ENCODE measurements at places on chromosomes 1 and 21.

- DNase-seq: no peak
Observed at GRCh38 chr21:24896735-24897124, 710.6 kb downstream of the MRPL39 start.

DNA sequence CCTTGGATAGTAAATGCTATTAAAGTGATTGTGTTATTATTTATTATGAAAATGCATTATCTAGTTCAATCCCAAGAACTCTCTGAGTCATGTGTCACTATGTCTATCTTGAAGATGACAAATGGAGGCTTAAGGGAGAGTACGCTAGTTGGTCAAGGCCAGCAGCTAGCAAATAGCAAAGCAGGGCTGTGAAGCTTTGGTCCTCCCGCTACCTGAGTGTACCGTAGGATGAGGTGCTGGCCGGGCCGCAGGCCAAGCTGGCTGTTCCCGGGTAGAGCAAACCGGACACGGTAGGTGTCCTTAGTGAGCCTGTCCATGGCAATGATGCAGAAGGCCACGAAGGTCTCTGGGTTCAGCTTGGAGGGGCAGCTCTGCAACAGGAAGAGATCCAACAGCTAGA lies 9.3 kb downstream of the CYB5RL start:
- no peak for DNase-seq

DNA sequence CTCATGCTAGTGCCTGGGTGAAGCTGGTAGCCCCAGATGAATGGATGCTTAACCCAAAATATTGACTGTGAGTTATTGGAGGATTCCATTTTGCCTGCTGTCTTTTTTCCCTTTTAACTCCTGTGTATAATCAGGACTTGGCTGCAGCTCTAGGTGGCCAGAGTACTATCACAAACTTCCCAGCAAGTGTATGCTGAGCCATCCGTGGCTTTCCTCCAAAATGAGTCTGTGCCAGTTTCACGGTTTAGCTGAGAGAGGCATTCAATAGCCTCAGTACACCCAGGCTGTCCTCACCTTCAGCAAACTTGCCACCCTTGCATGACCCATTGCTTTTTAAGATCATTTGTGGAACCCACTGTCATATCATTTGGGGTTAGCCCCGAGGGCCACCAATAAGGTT lies 5.3 kb upstream of the DPT start:
- DNase-seq: no peak

DNA sequence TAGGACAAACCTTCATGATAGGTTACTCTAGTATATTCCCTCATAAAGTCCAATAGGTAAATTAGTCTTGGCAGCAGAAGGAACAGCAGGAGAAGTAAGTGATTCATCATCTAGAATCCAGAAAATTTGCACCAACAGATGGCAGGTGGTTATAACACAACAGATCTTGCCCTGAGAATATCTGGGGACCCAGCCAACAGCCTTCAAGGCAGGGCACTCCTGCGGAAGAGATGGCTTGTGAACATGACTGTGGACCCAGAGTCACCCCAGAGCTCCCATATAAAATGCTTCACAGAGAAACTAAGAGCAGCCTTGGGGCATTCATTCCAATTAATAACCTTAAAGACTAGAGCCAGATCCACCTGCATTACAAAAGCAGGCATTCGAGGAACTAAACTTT lies 7.9 kb upstream of the PLA2G2C start:
- no peak for DNase-seq

GRCh38 chr1:184843732-184844495 lies 89.3 kb upstream of the EDEM3 start:
- no peak for DNase-seq

DNA sequence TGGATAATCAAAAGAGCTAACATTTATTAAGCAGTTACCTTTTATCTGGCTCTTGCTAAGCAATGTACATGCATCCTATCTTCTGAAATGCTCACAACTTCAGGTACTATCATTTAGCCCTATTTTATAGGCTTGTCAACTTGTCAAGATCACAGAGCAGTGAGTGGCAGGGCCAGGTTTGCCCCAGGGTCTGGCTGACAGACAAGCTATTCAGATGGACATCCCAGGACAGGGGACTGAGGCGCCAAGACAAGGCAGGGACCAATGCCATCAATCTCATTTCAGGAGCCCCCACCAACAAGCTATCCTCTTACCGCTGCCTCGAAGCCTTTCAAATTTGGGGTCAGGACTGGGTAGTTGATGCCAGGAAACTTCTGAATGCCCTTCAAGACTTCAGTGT lies 8.9 kb downstream of the HMGCL start:
- no peak for DNase-seq

- DNase-seq: no peak
Observed at GRCh38 chr1:28437264-28437923, 67.9 kb downstream of the PHACTR4 start.

DNA sequence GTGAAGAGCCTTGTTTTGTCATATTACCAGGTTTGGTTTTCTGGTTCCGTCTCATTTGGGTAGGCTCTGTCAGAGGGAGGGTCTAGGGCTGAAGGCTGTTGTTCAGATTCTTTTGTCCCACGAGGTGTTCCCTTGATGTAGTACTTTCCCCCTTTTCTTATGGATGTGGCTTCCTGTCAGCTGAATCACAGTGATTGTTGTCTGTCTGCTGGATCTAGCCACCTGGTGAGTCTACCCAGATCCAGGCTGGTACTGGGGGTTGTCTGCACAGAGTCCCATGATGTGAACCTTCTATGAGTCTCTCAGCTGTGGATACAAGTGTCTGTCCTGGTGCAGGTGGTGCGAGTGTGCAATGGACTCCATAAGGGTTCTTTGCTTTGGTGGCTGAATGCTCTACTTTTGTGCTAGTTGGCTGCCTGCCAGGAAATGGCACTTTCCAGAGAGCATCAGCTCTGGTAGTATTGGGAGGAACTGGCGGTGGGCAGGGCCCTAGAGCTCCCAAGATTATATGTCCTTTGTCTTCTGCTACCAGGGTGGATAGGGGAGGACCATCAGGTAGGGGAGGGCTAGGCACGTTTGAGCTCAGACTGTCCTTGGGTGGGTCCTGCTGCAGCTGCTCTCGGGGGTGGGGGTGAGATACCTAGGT lies 246.0 kb downstream of the RYR2 start:
- DNase-seq: no peak

DNA sequence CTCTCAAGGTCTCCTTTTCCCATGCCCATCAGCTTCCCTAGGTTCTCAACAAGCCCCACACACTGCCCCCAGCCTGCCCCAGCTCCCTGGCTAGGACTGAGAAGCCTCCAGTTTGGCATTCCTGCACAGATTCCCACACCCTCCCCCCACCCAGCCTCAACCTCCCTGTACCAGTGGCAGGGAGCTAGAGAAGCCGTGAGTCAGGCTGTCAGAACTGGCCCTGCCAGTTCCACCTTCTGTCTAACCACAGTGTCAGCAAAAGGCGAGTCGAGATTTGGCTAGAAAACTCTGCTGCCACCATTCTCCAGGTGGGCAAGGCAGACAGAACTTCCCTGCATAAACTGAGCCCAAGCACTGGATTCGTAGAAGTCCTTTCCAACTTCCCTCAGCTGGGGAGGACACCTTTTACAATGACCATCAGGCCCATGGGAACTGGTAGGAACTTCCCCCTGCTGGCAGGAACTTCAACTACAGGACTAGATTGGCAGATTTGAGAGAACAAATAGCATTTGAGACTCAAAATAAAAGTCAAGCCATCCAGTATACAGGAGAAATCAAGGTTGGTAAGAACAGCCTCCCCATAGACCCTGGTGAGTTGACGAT lies 31.0 kb downstream of the TNNT2 start:
- no peak for DNase-seq

GRCh38 chr1:223341121-223341520 lies 22.9 kb downstream of the SUSD4 start:
- DNase-seq: no peak

DNA sequence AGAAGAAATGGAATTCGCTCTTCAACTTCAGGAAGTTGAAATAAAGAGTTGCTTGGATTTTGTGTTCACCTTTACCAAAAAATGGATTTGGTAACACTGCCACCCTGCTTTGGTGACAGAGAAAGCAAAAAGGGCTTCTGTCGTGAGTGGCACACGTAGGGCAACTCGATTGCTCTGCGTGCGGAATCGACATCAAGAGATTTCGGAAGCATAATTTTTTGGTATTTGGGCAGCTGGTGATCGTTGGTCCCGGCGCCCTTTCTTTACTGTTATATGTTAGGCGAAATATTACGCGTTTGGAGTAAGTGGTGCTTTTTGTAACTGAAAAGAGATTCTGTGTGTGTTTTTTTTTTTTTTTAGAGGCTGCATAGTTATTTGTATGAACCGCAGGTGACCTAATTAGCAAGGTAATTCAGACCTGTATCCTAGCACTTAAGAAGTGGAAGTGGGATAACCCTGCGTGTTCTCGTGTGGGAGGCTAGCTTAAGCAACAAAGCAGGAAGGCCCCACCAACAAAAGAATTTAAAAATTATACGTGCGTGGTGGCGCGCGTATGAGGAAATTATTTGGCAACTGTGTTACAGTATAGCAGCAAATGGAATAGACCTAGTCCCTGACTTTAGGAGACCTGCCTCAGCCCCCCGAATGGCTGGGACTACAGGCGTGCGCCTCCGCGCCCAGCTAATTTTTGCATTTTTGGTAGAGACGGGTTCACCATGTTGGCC lies at the start of gene RNU11:
Gene RNU11 (plus strand): TSS at position 127 of the 725 bp plus-strand sequence.
- peak; percentile 95 for DNase-seq

DNA sequence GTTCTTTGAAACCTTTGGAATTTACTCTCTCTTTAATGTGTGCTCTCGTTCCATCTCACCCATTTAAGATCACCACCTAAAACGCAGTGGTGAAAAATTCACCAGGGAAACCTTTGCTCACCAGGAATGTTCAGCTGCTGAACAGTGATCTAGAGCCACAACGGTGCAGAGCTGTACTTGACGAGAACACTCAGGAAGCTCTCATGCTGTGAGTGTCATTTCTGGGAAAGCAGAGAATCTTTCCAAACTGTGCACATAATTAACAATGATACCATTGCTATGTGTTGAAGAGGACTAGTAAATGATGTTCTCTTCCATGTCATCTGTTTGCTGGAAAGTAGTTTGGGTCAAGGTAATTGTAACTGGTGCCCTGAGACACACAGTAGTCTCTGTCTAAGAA lies 117.1 kb downstream of the ZZZ3 start:
- no peak for DNase-seq

DNA sequence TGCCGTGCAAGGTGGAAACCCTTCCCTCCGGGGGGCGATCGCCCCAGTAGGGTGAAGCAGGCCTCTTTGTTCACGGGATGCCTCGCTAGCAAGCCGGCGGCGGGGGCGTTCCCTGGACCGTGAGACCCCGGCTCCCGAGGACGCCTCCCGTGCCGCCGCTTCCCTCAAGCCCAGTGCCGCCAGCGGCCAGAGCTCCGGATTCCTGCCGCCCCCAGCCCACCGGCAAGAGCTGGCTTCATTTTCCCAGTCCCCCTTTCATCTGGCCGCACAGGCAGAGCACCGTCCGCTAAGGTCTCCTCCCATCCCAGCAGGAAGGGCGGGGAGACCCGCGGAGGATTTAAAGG lies 16.3 kb downstream of the IER5 start:
- no peak for DNase-seq

DNA sequence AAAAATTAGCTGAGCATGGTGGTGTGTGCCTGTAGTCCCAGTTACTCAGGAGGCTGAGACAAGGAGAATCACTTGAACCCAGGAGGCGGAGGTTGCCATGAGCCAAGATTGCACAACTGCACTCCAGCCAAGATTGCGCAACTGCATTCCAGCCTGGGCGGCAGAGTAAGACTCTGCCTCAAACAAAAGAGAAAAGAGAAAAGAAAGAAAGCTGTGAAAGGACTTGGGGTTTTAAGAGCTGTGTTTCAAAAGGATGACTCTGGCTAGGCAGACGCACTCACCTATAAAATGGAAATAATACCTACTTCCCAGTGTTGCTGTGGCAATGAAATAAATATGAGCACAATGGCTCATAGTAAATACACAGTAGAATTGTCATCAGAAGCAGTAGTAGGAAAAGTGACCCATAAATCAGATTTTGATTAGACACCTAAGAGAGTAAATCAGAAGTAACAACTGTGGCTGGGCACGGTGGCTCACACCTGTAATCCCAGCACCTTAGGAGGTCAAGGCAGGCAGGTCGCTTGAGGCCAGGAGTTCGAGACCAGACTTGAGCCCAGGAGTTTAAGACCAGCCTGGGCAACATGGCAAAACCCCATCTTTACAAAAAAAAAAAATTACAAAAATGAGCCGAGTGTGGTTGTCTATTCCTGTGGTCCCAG lies 45.9 kb upstream of the PUM1 start:
- peak; percentile 56 for DNase-seq

DNA sequence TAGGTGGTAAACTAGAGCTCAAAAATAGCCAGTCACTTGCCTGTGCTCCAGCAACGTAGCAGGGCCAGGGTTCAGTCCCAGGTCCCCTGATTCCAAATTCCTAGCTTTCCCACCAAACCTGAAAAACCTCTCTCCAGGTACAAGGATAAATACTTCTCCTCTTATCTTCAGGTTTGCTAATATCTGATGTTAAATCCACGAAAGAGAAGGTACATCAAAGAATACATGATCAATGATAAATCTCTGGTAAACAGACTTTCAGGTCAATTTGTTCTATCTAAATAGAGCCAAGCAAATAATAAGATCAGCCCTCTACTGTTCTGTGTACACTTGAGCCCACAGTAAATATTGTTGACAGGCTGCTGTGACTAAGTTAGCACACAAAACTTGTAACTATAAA lies 52.1 kb upstream of the AKT3 start:
- no peak for DNase-seq

DNA sequence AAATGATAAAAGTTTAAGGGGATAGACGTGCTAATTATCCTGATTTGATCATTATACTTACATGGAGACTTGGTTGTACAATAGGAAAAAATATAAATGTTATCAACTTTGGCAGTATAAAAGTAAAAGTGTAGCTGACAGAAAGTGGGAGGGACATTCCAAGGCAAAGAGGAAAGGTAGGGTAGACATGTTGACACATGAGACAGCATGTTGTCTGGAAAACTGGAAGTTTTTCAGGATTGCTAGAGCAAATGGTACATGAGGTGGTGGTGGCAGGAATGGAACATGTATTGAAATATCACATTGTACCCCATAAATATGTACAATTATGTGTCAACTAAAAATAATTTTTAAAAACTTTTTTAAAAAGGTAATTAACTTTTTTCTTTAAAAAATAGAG lies 13.2 kb downstream of the DIPK1A start:
- DNase-seq: no peak

All from NCI-H2081 treated with DMSO at 0.1 percent for 48 hours (cell line).